Adipocyte (in vitro differentiated cells): ENCODE measurements at places on chromosomes 5 and 9.

GRCh38 chr5:112554101-112554977 lies 135.3 kb upstream of the EPB41L4A start:
- DNase-seq, result peak; percentile 60

GRCh38 chr9:28915202-28915930 lies 1342.1 kb upstream of the C9orf72 start:
- DNase-seq, result no peak

DNA sequence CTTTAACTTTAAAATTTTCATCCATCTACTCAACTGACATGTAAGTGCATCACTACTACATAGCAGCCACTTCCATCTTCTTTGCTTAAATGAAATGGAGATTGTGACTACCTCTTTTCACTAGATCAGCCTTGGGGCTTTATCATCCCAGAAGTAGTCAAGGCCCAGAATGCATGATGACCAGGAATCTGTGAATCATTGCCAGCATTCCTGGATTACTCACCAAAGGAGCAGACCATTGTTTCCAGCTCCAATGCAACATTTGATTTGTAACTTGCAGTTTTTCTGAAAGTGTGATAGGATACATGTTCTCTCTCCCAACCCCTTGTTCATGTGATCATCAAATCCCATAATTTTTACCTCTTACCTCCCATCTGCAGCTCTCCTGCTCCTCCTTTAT lies 65.1 kb downstream of the PLPPR1 start:
- DNase-seq, result no peak

- no peak for DNase-seq
These were observed 8.2 kb upstream of the CRHBP start for GRCh38 chr5:76944638-76945037.

- no peak for DNase-seq
These were observed 10.3 kb upstream of the AK1 start for GRCh38 chr9:127887792-127888191.
